ENCODE measurements at places on chromosomes 4 and X. TPM values are rescaled to one million over a fixed set of nuclear protein-coding genes. Genes with fewer than 3 reads are reported as not detected.

Gene FGFRL1
- 0.65 TPM for polyA plus RNA-seq

Gene CTAG1B
- not detected for polyA plus RNA-seq

Gene HTN1
- not detected for polyA plus RNA-seq

- no peak overlapping the region for H3K27ac ChIP-seq
- peaks cover 18% of the 10 kb centered on the region for H3K36me3 ChIP-seq
These were observed 141.4 kb downstream of the TET2 start for GRCh38 chr4:105288121-105288520.

GRCh38 chr4:38073596-38074234 lies 113.5 kb downstream of the PTTG2 start:
- DNase-seq = no peak
- H3K27me3 ChIP-seq = no peaks in the 10 kb centered on the region
- H3K27ac ChIP-seq = no peak overlapping the region
- no peak overlapping the region for H3K4me3 ChIP-seq

Gene HTRA3
- polyA plus RNA-seq = not detected

GRCh38 chr4:13143222-13144070 lies 340.7 kb downstream of the RAB28 start:
- H3K4me1 ChIP-seq = no peaks in the 10 kb centered on the region
- H3K36me3 ChIP-seq = peaks cover 2% of the 10 kb centered on the region
- H3K27ac ChIP-seq = no peak overlapping the region
- H3K4me3 ChIP-seq = no peak overlapping the region
- no peaks in the 10 kb centered on the region for H3K27me3 ChIP-seq
- no peak for DNase-seq

GRCh38 chr4:37666625-37667071 lies 19.5 kb downstream of the RELL1 start:
- DNase-seq = no peak
- peaks cover 71% of the 10 kb centered on the region for H3K4me1 ChIP-seq
- H3K36me3 ChIP-seq = peaks cover 3% of the 10 kb centered on the region
- peak overlapping the region; percentile 9 for H3K4me3 ChIP-seq
- no peaks in the 10 kb centered on the region for H3K27me3 ChIP-seq
- H3K27ac ChIP-seq = peak overlapping the region; percentile 74
